ENCODE measurements at places on chromosomes 7 and 10.

DNA sequence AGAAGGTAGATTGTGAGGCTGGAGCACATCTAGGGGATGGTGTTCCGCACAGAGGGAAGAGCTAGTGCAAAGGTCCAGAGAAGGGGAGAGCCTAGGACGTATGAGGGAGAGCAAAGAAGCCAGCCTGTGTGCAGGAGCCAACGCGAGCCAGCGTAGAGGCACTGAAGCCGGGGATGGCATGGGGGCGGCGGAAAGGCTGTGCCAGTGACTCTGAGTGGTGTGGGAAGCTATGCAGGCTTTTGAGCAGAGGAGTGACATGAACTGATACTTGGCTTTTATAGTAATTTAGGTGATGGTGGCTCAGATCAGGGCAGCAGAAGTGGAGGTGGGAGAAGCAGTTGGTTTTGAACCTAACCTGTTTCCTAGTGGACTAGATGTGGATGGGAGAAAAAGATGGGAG lies 65.8 kb downstream of the ATXN7L1 start:
- DNase-seq, result no peak

DNA sequence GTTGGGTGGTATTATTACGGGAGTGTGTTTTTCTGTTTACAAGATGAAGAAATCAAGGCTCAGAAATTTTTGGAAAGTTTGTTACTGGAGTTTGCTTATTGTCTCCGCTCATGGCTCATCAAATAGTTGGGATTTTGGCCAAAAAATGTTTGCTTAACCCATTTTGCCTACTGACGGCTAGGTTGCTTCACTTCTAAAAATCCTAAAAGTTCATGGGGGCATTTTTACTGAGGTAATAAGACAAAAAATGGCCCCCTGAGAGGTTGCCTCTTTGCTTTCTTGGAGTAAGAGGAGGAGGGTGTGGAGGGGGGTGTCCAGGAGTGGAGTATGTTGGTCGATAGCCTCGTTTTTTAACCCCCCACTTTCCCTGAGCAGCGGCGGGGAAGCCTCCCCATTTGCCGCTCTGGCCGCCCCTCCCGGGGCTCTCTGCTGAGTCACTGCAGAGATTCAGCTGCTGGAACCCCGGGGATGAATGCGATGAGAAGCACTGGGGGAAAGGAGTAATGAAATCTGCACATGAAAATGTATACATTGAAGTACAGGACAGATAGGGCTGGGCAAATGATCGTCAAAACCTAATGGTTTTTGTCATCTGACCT lies 1.5 kb downstream of the MEST start:
- no peak for DNase-seq

- no peak for DNase-seq
These were observed 80.0 kb upstream of the DNAAF5 start for GRCh38 chr7:646487-646886.

DNA sequence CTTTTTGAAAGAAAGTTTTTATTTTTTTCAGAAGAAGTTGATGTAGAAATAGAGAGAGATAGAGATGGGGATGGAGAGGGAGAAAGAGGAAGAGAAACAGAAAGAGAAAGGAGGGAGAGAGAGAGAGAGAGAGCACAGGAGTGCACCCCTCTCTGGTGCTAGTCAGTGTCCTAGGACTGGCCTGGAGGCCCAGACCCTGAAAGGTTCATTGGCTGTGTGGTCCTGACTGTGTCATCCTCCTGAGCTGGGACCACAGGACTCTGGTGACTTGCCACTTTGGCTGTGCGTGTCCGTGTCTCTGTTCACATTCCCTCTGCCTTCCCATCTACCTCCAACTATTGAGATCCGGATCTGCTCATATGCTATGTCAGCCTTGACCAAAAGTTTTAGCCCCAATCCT lies 62.1 kb upstream of the SHH start:
- no peak for DNase-seq

DNA sequence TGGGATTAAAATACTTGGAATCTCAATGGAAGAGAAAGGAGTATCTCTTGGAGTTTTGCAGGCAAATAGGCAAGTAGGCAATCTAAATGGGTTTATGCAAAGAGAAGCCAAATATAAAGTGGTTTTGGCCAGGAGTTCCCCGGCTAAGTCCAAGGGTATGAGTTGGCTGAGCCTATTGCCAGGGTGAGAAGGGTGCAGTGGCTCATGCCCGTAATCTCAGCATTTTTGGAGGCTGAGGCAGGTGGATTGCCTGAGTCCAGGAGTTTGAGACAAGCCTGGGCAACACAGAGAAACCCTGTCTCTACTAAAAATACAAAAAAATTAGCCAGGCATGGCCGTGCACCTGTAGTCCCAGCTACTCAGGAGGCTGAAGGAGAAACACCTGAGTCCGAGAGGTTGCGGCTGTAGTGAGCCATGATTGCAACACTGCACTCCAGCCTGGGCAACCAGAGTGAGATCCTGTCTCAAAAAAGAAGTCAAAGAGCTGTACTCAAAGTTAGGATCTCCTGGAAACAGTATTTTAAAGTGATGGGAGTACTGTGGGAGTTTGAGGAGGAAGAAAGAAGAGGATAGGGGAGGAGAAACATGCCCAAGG lies 130.4 kb upstream of the RAB18 start:
- DNase-seq, result no peak

DNA sequence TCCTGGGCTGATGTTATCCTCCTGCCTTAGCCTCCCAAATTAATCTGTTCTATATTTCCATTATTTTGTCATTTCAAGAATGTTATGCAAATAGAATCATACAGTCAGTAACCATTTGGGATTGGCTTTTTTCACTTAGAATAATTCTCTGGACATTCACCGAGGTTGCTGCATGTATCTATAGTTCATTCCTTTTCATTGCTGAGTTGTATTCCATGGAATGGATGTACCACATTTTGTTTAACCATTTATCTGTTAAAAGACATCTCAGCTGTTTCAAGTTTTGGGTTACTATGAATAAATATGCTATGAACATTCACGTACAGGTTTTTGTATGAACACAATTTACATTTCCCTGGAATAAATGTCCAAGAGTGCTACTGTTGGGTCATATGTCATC lies 44.9 kb downstream of the ARHGAP21 start:
- DNase-seq, result no peak
